Right ventricle myocardium inferior (tissue), 1 donor: ENCODE measurements at places on chromosomes 4 and X. TPM values are rescaled to one million over a fixed set of nuclear protein-coding genes. Genes with fewer than 3 reads are reported as not detected.

Gene DUSP9
- 0.19 TPM for total RNA-seq

Gene PRDM8
- total RNA-seq: 1.2 TPM

Gene GRID2
- 0.05 TPM for total RNA-seq

Gene SMIM43
- total RNA-seq: not detected

Gene AMBN
- not detected for total RNA-seq

Gene TMSB15A
- total RNA-seq: 0.62 TPM

DNA sequence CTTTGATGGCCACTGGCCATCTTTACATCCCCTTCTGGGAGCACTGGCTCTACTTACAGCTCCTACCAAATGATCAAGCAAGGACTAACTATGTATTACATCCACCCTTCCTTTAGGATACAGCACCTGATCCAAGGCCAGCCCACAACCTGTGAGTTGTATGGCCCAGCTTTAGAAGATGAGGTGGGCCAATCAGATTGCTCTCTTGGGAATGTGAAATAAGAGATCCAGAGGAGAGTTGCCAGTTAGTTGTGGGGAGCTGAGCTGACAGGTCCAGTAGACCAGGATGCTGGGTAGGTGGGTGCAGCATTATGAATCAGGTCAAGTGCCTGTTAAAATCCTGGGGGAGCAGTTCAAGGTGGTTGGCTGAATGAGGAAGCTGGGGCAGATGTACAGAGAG lies 111.5 kb downstream of the GNL3L start:
- DNase-seq: no peak

GRCh38 chr4:53854991-53855568 lies 209.3 kb downstream of the CHIC2 start:
- DNase-seq: no peak

DNA sequence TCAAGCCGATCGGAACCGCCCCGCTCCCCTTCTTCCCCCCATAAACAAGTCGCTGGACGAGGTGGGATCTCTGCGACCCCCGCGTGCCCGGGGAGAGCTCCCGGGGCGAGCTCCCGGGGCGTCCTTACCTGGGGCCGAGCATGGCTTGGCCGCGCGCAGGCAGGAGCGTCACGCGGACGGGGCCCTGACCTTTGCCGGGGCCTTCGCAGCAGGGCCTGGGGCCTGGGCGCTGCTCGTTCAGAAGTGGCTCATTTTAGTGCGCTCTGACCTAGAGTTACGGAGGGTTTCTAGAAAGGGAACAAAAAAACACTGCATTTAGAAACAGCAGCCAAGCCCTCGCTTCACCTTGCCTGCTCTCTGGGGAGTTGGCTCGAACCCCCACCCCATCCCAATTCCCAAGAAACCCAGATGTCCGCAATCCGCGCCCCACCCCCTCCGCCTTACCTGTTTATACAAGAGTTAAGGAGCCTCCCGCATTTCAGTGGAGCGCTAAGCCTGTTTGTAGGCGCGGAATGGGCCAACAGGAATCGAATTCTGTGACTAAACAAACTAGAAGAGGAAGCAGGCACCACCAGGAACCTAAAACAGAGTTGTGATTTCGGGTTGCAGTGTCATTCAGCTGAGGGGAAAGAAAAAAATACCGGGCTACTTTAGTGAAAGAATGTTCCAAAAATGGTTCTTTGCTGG lies 814 bp upstream of the RBM47 start:
- DNase-seq: no peak

DNA sequence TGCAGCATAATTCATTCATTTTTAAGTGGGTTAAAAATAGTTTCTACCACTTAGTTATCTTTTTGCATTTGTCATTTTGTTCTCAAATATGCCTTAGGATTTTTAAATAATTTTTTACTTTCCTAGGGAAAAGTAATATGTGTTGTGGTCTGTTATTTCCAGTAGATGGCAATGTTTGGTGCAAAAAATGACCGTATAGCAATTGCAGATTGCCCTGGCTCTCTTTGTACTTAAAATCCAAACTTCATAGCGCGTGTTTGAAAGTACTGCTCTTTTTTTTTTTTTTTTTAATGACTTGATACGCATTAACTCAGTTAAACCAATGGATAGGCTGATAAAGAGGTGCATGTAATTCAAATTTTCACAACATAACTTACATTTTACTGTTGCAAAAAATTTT lies 74.4 kb upstream of the RBMX start:
- no peak for DNase-seq

- no peak for DNase-seq
Measured at GRCh38 chr4:174757736-174758135, 71.3 kb downstream of the GLRA3 start.

DNA sequence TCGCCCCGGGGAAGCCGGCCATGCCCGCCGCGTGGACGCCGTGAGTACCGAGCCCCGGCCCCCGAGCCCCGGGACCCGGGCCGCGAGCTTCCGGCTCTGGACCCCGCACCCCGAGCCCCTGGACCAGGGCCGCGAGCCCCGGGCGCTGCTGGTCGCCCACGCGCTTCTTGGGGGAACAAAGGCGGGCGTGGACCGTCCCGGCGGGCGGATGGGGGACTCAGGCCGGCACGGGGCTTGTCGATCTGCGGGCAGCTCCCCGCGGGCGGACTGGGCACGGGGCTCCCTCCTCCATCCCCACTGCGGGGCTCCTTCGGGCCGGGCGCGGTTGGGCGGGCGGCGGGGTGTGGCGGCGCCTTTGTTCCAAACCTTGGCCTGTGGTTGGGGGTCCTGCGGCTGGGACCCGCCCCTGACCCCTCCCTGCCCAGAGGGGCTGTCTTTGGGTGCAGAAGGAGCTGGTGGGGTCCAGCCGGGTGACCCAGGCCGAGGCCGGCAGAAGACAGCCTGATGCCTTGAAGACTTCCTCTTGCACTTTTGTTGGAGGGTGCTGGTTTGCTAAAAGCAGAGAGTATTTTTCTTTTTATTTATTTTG lies 25.2 kb upstream of the ADD1 start:
- peak; percentile 68 for DNase-seq

GRCh38 chr4:130008461-130008860 lies 912.5 kb downstream of the C4orf33 start:
- no peak for DNase-seq

GRCh38 chrX:38890326-38890725 lies 89.1 kb downstream of the MID1IP1 start:
- no peak for DNase-seq

- DNase-seq: no peak
Measured at GRCh38 chr4:112141366-112142138, 3.7 kb upstream of the FAM241A start.

DNA sequence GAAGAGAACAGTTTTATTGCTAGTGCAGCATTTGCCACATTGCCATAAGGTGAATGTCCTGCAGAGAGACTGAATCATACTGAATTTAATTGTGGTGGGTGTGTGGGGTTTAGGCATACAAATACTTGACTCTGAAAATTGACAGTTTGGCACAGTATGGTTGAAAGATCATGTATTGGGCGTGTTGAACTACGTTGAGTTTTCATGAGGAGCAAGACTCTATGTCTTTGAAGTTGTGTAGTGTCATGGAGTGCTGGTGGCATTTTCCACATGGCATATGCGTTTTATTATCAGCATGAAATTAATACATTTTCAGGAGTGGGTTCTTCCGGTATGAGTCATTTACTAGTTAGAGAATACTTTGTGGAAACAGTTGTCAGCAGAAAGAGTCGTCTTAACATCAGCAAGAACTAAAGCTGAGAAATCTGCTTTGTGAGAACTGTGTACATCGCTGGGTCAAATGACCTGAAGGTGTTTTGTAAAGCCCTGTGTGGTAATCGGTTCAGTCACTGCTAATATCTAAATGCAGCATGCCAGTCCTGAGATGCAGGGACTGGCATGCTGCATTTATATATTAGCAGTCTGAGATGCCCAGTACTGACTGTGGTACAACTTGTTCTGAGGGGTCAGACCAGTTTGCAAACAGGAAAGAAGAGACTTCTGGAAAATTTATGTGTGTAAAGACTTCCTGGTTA lies 50.3 kb downstream of the ARHGAP10 start:
- no peak for DNase-seq

DNA sequence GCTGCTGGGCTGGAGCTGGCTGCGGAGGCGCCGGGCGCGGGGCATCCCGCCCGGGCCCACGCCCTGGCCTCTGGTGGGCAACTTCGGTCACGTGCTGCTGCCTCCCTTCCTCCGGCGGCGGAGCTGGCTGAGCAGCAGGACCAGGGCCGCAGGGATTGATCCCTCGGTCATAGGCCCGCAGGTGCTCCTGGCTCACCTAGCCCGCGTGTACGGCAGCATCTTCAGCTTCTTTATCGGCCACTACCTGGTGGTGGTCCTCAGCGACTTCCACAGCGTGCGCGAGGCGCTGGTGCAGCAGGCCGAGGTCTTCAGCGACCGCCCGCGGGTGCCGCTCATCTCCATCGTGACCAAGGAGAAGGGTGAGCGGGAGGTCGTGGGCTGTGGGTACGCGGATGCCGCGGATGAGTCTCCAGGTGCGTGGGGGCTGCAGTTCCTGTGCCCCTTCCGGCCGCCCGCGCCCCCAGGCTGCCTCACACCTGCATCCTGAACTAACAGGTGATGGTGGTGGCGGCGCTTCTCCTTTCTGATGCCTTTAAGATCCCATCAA lies 499 bp downstream of the CYP2U1 start:
- DNase-seq: no peak

DNA sequence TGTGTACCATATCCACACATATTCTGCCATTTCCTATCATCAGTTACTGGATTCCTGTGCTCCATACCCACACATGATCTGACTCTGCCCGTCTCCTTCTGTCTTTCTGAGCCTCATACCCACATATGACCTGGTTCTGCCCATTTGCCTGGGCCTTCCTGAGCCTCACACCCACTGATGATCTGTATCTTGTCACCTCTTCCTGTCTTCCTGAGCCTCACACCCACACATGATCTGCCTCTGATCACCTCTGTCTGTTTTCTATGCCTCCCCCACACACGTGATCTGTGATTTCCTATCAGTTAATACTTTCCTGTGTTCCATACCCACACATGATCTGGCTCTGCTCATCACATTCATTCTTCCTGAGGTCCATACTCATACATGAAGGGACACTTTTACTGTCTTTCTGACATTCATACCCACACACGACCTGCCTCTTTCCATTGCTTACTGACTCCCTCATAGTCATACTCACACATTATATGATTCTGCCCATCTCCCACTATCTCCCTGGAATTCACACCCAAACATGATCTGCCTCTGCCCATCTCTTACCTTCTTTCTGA lies 32.5 kb downstream of the SCML1 start:
- no peak for DNase-seq
